ENCODE measurements at places on chromosomes 2 and 18.

- no peak for DNase-seq
Observed at GRCh38 chr2:161159456-161160225, 587 bp upstream of the TANK start.

- no peak for DNase-seq
Observed at GRCh38 chr2:226220511-226220910, 579.1 kb downstream of the IRS1 start.

DNA sequence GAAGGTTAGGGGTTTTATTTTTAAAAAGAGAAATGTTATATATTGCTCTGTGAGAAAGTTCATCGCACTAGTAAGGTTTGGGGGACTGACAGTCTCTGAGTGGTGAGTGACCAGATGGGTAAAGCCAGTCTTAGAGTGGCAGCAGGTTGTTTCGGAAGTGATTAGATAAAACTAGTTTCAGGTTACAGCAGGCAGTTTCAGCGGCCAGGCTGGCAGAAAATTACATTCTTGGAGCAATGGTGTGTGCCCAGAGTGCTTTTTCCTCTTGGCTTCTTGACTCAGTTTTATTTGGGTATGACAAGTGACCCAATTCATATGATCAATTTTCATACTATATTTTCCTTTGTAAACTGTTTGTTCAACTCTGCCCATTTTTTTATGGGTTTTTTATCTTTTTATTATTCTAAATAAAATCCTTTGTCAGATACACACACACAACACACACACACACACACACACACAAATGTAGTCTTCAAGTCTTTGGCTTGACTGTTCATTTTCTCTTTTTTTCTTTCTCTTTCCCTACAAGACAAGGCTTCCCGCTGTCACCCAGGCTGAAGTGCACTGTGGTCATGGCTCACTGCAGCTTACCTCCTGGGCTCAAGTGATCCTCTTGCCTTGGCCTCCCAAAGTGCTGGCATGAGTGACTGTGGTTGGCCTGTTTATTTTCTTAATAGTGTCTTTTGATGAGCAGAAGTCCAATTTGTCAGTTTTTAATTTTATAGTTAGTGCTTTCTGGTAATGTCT, 30.9 kb downstream of the RALBP1 start:
- DNase-seq = no peak

- DNase-seq = no peak
Observed at GRCh38 chr18:13909141-13909940, 6.0 kb downstream of the MC2R start.

GRCh38 chr18:35616664-35617423, 35.3 kb downstream of the GALNT1 start:
- no peak for DNase-seq

DNA sequence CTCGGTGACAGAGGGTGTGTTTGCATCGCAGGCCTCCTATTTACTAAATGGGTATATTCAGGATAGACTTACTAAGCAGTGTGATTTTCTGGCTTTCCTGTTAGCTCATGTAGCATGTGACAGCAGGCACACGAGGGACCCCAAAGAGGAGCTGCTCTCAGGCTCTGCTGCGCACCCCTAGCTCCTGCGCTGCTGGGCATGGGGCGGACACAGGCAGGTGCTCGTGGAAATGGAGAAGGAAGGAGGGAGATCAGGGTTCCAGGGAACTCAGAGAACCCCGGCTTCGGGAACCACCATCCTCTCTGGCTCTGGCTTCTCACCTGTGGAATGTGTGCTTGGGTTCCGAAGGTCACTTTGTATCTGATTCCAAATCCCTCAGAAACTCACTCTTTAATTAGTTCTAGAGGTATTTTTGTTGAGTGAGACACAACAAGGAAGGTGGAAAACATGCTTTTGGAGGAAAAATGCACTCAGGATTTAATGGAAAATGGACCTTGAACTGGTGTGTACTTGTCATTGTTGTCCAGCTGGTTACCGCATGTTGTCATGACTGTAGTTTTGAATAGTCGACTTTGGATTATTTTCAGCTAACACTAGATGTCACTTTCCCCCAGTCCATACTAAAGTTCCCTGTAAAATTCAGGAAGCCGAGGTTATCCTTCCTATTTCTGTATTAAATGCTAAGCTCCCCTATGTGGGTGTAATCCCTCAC, 3.5 kb downstream of the SNTG2 start:
- no peak for DNase-seq
